Activated CD8-positive, alpha-beta memory T cell treated with anti-CD3 and anti-CD28 coated beads for 48 hours (primary cell): ENCODE measurements at places on chromosomes 5 and 9.

DNA sequence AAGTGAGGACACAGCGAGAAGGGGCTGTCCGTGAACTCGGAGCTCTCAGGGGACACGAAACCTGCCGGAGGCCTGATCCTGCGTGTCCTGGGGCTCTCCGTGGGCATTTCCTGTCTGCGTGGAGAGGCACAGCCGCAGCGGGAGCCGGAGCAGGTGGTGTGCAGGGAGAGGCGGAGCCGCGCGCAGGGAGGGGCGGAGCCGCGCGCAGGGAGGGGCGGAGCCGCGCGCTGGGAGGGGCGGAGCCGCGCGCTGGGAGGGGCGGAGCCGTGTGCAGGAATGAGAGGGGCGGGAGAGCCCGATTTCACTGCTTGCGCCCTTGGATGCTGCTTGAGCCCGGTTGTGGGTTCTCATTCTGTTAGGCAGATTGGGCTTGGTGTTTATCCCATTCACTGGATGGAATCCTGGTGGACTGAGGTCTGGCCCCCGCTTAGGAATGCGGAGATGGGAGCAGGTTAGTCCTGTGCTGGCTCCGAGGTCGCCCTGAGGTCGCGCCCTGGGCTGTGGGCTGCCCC, 26.7 kb downstream of the NDUFS6 start:
- DNase-seq: no peak

- DNase-seq: no peak
Observed at GRCh38 chr5:13695076-13695712, 249.3 kb downstream of the DNAH5 start.

DNA sequence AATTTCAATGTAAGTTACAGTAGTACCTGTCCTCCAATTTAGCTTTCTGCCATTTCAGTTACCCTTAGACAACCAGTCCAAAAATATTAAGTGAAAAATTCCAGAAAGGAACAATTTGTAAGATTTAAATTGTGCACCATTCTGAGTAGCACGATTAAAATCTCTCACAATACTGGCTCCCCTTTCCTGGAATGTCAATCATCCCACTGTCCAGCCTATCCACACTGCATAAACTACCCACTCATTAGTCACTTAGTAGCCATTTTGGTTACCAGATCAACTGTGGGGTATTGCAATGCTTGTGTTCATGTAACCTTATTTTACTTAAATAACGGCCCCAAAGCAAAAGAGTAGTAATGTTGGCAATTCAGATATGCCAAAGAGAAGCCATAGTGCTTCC, 11.6 kb downstream of the KIF24 start:
- no peak for DNase-seq

- no peak for DNase-seq
Observed at GRCh38 chr5:9339206-9339818, 206.6 kb downstream of the SEMA5A start.

DNA sequence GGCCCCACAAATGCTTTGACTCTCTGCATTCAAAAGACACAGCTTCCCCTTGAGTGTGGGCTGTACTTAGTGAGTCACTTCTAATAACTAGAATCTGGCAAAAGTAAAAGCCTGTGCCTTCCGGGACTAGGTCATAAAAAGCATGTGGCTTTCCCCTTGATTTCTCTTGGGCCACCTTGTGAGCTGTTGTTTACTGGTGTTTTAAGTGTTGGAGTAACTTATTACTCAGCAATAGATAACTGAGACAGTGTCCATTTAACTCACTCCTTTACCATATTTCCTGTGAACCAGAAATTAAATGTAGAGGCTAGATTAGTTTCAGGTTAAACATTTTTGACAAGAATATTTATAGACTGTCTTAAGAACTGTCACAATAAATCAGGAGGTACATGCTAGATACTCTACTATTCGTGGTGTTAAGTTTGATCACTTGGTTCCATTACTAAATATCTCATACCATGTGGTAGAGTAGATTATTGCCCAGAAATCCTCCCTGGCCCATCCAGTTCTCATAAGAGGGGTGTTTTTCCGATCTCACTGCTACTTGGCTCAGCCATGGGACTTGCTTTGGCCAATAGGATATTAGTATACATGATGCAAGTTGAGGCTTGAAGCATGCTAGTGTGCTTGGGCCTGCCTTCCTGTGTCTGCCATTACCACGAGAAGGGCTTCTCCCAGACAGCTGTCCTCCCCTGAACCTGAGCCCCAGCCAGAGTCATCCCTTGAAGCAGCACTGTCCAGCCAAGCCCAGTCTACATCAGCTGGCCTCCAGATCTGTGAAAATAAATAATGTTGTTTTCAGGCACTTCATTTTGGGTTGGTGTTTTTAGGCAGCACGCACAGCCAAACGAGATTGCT, 10.4 kb upstream of the CMBL start:
- DNase-seq: no peak

GRCh38 chr5:66012271-66012670, 85.9 kb downstream of the ERBIN start:
- DNase-seq: no peak

DNA sequence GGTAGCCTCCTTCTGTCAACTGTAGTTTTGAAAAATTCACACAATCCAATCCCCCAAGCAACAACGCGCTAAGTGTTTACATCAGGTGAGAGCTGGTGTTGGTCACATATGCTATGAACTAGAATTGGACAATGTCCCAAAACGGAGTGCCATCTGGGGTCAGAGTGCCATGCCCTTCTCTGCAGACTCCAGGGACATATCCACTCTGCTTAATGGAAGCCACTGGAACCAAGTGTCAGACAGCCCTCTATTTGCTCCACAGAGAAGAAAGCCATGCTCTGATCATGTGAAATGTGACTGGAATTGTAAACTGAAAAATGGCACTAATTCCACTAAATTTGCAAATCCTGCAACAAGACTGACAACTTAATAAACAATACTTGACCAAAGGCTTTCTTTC, 12.2 kb downstream of the ABCA1 start:
- no peak for DNase-seq

DNA sequence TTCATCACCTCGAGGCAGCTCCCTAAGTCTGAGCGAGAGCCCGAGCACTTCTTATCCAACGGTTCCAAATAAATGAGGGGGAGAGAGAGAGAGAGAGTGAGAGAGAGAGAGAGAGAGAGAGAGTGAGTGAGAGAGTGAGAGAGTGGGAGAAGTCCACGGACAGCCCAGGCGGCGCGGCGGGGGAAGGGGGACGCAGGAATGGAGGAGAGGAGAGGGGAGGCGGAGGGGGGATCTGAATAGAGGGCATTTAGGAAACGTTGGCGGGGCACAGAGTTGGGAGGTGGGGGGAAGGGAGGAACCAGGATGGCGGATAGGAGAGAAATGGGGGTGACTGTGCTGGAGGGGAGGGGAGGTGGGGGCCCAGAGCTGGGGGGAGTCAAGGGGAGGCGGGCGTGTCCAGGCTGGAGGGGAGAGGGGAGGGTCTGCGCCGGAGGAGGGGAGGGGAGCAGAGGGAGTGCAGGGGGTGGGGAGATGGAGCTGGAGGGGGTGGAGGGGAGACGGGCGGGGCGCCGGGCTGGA, 398 bp upstream of the BASP1 start:
- no peak for DNase-seq

DNA sequence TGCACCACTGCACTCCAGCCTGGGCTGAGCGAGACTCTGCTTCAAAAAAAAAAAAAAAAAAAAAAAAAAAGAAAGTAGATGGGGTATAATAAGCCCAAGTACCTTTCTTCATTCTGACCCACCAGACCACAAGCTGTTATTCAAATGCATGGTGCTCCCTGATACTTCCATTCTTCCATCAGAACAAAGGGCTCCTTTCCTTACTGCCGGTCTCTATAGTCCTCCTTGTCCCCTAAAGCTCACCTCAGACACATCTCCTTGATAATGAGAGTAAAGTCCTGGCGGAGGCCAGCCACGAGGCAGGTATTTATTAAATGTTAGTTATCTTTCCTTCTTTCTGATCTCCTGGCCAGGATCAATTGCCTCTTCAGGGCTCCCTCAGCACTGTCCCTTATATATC, 162.5 kb downstream of the RAB3C start:
- DNase-seq: no peak

DNA sequence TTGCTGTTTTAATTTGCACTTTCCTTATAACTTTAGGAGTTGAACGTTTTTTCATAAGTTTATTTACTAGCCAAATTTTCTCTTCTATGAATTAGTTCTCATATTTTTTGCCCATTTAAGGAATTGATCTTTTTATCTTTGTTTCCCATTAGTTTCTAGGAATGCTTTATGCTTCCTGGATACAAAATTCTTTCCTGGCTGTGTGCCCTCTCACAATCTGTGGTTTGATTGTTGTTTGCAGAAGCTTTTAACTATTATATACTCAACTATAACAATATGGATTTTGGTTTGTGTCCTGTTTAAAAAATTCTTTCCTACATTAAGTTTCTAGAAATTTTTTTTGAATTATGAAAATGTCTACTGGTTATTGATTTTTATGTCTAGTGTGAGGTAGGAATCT, 206.3 kb downstream of the CSNK1G3 start:
- DNase-seq: no peak
